ENCODE measurements at places on chromosomes 2 and 18. TPM values are rescaled to one million over a fixed set of nuclear protein-coding genes. Genes with fewer than 3 reads are reported as not detected.

The FAM228A gene
- total RNA-seq, result not detected

The PDE1A gene
- 0.31 TPM for total RNA-seq

The CDK15 gene
- total RNA-seq, result 0.16 TPM

The GYPC gene
- total RNA-seq, result 17.3 TPM

The DNAH6 gene
- 2.0 TPM for total RNA-seq

The PECR gene
- total RNA-seq, result 18.2 TPM

The RAB27B gene
- total RNA-seq, result 0.40 TPM

The FAM237A gene
- total RNA-seq, result not detected

DNA sequence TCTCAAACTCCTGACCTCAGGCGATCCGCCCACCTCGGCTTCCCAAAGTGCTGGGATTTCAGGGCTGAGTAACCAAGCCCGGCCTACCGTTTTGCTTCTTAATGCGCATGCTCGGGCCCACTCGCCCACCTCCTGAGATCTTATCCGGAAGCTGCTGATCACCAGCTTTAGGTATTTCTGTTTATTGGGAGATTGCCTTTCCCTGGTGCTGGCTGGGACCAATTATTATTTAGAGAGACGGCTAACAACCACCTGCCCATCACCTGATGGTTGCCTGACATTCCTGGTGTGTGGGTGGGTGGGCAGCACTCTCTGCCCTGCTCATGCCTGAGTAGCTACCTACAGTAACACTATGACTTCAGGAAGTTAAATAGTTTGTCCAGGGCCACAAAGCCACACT is 56.3 kb upstream of the ZNF532 start:
- peak; percentile 80 for DNase-seq

GRCh38 chr18:63311118-63312018 is 8.2 kb downstream of the BCL2 start:
- no peak for DNase-seq

DNA sequence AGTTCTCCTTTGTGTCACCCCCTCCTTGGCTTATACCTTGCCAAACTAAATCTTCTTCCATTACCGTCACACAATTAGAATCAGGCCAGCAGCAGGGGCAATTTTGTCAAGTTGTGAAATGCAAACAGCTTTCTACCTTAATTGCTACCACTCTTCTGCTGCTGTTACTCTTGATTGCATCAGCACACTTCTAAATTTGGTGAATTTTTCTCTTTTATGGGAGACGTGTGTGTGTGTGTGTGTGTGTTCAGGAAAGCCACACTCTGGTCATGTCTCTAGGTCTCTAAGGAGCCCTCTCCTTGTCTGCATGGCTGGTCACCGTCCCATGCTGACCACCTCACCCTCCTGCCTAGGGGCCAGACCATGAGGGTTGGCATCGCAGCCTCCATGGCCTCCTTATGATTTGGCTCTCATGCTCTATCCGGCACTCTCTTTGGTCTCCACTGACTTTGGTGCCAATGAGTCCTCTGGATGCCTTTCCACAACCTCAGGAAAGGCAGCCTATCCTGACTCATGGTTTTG is 87.7 kb downstream of the GATA6 start:
- no peak for DNase-seq

- DNase-seq, result no peak
Observed at GRCh38 chr2:109175350-109175678, 46.3 kb downstream of the SH3RF3 start.

DNA sequence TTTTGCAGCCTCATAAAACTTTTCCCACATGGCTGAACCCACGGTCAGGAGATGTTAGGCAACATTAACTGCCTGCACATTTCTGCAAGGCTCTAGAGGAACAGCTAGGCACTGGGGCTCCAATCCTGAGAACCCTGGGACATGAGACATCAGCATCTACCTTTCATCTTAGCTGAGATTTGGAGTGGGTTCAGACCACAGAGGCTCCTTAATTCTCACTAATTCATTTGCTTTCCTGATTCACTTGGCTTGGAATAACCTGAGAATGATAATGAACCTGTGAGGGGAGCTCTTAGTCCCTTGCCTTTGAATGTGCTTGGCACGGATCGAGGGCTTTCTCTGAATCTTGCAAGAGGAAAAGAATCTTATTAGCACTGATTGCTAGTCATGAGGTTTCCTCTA is 266.2 kb downstream of the FIGN start:
- DNase-seq, result no peak

- DNase-seq, result no peak
Observed at GRCh38 chr2:130814931-130815680, 21.6 kb upstream of the ARHGEF4 start.

DNA sequence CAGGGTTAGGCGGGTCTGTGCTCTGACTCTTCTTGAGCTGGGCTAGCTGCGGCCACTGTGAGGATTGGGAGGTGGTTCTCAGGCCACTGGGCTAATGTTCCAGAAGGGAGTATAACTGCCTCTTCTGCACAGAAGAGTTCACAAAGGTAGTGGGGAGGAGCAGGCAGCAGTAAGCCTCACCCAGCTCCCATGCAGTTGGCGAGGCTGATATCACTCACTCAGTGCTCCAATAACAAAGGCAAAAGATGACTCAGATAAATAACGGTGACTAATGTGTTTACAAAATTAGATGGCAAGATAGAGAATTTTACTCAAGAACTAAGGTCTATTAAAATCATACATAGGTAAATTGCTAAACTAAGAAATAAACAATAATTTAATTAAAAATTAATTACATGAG is 174.2 kb upstream of the TMEM200C start:
- DNase-seq, result no peak

DNA sequence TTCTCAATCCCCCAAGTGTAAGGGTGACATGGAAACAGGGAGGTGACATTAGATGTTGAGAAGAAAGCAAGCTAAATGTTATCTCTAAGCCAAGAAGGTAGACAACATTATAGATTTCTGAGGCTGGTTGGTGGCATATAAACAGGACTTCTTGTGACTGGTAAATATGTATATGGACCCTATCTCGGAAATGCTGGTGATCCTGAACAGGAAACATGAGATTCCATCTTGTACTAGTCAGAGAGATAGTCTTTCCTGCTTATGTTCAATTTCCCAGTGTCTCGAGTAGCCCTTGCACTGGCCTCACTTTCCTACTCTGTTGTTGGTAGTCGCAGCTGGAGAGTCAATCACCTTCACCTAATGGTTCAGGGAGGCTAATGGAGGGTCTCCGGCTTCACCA is 26.8 kb downstream of the MOGAT1 start:
- DNase-seq, result no peak

- DNase-seq, result no peak
Observed at GRCh38 chr18:5851998-5852397, 43.3 kb downstream of the TMEM200C start.

DNA sequence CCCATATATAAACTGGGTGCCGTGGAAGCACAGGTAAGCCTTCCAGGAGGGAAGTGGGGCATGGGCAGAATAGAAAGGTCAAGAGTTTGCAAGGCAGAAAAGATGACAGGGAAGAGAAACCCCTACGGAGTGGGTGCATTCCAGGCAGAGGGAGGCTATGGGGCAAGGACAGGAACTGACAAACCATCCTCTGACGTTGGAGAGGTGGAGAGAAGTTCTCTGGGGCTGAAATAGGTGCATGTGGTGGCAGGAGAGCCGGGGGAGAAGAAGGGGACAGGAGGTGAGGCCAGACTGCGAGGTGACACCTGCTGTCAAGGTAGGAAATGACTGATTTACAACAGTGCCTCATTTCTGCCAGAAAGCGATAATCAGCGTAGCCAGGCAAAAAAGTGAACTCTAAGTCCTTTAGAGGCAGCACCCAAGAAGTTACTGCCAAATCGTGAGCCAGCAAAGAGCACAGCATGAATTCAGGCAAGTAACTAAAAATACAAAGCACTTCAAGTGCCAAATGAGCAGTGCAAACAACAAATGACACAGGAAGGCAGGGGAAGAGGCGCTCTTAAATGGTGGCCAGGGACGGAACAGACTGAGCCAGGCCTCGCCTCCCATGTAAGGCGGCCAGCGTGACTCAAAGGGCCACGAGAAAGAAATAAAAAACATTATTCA is 113.3 kb upstream of the ACVR1C start:
- DNase-seq, result no peak

DNA sequence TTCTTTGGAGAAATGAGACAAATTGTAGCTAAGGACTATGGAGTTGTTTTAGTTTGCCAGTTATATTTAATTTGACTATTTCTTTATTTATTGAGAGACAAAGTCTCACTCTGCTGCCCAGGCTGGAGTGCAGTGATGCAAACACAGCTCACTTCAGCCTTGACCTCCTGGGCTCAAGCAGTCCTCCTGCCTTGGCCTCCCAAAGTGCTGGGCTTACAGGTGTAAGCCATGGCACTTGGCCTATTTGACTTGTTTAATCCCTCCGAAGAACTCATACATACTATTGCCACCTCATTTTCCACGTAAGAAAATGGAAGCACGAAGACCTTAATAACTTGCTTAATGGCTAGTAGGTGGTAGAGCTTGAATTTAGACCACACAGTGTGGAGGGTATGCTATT is 988 bp upstream of the RNF144A start:
- DNase-seq, result no peak

- no peak for DNase-seq
Observed at GRCh38 chr2:165197346-165197745, 6.5 kb downstream of the SCN3A start.
